ENCODE measurements at places on chromosomes 3 and 15.

GRCh38 chr3:190644766-190645165, 130.9 kb downstream of the IL1RAP start:
- no peak for DNase-seq

DNA sequence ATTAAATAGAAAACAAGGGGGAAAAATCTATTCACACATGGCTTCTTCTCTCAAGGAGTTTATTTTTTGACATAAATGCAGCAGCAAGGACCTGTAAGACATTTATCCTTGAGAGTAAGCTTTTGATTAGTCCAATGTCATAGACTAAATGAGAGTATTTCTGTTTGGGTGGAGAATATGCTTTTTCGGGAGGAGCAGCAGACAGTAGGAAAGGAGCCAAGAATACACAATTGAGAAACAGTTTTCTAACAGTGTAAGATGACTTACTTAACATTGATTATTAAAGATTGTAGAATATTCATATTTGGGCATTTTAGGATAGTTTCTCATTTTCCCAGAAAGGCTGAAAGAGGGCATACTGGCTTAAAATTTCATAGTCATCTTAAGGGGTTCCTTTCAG, 65.9 kb upstream of the PAQR5 start:
- DNase-seq = no peak

DNA sequence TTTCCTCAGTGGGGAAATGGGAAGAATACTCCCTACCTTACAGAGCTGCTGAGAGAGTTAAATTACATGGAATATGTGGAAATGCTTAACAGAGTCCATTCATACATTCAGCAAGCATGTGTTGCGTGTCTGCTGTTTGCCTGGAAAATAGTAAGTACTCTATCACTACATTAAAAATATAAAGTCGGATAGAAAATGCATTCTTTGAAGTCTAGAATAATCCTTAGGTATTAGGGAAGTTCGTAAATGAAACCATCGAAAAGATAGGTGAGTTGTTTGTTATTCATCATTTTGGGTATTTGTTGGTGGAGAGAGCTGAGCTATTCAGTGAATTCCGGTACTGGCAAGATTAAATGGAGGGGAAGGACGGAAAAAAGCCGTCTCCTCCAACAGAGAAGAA, 200.1 kb downstream of the OPA1 start:
- DNase-seq = no peak

DNA sequence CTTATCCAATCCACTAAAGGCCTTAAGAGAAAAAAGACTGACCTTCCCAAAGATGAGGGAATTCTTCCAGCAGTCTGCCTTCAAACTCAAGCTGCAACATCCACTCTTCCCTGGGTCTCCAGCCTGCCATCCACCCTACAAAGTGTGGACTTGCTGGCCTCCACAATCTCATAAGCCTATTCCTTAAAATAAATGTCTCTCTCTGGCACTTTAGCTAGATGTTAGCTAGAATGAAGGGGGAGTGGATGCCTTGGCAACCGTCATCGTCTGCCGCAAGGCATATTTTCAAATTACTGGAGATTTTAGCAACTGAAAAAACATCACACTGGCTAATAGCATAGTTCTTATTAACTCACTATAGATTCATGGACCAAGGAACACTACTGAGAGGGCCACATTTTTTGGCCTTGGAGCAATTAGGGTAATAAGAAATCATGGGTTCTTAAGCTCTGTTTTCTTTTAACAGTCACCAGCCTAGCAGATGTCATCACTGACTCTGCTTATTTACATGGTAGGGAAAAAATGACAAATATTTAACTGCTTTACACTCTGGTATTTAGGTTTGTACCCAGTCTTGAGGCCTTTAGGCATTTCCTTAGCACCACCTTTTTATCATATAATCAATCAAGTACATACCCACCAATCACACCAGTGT, 245.3 kb downstream of the MYRIP start:
- DNase-seq = no peak

DNA sequence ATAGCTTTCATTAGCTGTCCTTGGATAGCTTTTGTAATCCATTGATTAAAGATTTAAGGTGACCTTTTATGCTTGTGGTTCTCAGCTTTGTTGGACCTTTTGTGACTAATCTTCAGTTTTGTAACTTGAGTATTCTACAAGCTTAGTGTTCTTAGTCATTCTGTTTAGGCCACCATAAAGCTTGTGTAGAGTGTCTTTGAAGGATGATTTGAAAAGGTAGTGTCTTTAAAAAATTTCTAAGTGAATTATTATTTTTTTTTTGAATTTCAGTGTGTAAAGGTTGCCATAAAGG, 7.5 kb downstream of the MORF4L1 start:
- DNase-seq = no peak

All from GM12892 (cell line).